ENCODE measurements at places on chromosomes 1 and 21. TPM values are rescaled to one million over a fixed set of nuclear protein-coding genes. Genes with fewer than 3 reads are reported as not detected.

MXRA8 gene
- 152 TPM for total RNA-seq

COL16A1 gene
- 89.4 TPM for total RNA-seq

S100A7 gene
- total RNA-seq, result not detected

CLEC20A gene
- total RNA-seq, result not detected

FMN2 gene
- total RNA-seq, result 4.8 TPM

SPRR2G gene
- not detected for total RNA-seq

PADI1 gene
- total RNA-seq, result 0.34 TPM

FNDC10 gene
- 3.5 TPM for total RNA-seq

NOTCH2 gene
- total RNA-seq, result 77.7 TPM

KIAA0040 gene
- 19.1 TPM for total RNA-seq

NUDC gene
- 66.3 TPM for total RNA-seq

DNA sequence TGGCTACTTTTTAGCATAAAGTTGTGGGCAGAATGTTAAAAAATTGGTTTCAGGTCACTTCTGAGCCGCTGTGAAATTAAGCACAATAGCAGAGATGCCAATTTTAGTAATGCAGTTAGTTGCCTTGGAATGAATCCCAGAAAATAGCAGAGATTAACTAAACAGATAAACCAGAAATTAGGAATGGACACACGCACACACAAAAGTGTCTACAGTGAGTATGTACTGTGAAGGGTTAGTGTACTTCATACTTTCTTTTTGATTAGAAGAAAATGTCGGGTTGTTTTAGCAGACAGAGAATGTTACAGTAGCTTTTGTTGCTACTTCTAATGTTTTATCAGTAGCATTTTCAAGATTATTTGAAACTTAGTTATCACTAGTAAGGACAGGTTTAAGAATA is 106.7 kb downstream of the LEPR start:
- no peaks in the 10 kb centered on the region for H3K36me3 ChIP-seq
- H3K4me1 ChIP-seq, result no peaks in the 10 kb centered on the region
- no peak overlapping the region for H3K4me3 ChIP-seq
- no peak overlapping the region for H3K27ac ChIP-seq
- no peaks in the 10 kb centered on the region for H3K27me3 ChIP-seq

DNA sequence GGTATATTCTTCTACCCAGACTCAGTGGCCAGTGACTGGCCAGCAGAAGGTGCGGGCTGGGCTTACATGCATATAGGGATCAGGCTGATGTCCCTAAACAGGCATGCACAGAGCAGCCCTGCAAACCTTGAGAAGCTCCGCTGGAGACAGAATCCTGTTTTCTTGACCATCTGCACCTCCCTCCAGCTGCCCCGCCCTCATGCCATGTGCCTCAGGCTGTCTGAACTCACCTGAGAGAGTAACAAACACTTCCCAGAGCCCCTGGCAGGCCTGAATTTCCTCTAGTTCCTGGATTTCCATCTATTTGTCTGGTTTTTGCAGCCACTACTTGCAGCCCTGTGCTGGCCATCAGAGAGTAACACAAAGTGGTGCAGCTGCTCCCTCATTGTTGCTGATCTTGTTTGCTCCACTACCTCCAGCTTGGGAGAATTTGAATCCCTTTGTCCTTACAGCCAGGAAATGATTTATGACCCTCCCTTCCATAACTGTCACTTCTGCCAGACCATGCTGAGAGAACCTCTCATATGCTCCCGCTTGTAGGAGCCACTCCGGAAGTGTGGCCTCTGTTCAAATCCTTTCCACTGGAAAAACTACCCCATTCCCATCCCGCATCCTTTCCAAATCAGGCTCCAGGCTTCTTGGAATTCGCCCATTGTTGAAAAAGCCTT is 113.6 kb downstream of the NMNAT2 start:
- no peaks in the 10 kb centered on the region for H3K4me1 ChIP-seq
- H3K27me3 ChIP-seq, result no peaks in the 10 kb centered on the region
- no peak overlapping the region for H3K4me3 ChIP-seq
- DNase-seq, result no peak

DNA sequence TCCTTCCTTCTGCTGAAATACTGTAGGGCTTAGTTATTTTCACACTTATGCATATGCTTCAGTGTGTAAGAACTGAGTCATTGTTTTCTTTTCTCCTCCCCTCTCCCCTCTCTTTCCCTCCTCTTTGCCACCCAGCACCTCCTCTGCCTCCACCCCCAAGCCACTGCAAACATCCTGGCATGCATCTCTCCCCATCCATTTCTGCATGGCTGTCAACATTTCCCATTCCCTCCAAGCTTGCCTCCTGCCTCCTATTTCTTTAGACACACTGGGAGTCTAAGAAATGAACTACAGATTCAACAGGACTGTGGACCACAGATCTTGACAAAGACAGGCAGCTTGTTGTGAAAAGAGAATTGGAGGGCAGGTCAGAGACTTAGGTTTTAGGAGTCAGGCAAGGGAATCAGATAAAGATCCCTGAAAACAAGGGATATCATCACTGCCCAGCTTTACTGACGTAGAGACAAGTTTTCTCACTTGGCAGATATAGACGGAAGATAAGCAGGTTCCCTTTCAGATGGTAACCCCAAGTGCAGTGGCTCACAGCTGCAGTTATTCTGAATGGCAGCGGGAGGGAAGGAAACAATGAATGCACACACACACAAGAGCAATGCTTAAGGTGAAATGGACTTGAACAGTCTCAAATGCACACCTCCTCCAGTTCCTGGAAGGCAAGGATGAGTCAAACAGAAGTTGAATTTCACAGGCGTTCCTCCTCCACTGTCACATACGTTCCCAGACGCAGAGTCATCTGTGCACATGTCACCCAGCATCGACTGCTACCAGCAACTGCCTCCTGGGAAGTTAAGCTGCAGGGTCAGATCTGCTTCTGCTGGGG is 56.1 kb downstream of the HIVEP3 start:
- H3K27me3 ChIP-seq, result no peaks in the 10 kb centered on the region
- H3K4me3 ChIP-seq, result no peak overlapping the region
- no peak for DNase-seq
- H3K4me1 ChIP-seq, result peaks cover 14% of the 10 kb centered on the region
- no peak overlapping the region for H3K27ac ChIP-seq
- no peaks in the 10 kb centered on the region for H3K36me3 ChIP-seq

GRCh38 chr1:50454911-50455310 is 31.7 kb upstream of the DMRTA2 start:
- H3K4me3 ChIP-seq, result no peak overlapping the region
- H3K4me1 ChIP-seq, result no peaks in the 10 kb centered on the region
- no peaks in the 10 kb centered on the region for H3K36me3 ChIP-seq

GRCh38 chr1:95655321-95656020 is 421.5 kb downstream of the RWDD3 start:
- H3K36me3 ChIP-seq, result no peaks in the 10 kb centered on the region
- no peaks in the 10 kb centered on the region for H3K4me1 ChIP-seq
- no peak overlapping the region for H3K27ac ChIP-seq

DNA sequence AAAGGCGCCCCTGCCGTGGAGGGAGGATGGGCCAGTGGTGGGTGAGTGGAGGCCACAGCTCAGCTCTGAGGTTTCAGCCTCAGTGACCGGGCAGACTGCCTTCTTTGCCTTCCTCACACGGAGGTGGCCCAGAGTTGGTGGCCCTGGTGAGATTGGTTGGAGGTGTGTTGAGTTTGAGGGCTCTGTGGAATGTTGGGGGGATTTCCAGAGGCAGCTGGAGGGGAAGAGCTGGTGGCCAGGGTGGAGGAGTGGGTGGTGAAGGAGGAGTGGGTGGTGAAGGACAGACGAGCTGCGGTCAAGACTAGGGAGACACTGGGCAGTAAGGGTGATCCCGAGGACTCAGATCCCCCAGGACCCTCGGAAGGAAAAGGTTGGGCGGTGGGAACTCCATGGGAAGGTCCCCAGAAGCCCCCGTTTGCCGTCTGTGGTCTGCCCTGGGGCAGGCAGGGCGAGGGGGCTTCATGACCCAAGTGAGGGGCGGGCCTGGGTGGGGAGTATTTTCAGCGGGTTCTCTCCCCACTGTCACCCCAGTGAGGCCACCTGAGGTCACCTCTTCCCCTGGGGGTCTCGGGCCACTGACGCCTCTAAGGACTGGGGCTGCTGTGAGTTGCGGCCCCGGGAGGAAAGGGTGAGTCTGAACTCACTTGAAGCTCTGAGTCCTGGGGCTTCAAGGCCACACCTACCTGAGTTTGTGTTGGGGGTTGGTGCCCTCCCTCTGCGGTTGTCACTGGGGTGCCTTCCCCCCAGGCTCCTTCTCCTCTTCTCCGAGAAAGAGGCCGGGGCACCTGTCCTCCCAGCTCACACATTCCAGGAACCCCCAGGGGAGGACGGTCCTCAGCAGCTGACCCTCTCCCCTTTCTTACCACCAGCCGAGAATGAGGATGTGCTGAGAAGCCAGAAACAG is 22.7 kb upstream of the PIK3CD start:
- no peak overlapping the region for H3K27ac ChIP-seq
- H3K4me3 ChIP-seq, result no peak overlapping the region
- no peaks in the 10 kb centered on the region for H3K4me1 ChIP-seq
- DNase-seq, result no peak

DNA sequence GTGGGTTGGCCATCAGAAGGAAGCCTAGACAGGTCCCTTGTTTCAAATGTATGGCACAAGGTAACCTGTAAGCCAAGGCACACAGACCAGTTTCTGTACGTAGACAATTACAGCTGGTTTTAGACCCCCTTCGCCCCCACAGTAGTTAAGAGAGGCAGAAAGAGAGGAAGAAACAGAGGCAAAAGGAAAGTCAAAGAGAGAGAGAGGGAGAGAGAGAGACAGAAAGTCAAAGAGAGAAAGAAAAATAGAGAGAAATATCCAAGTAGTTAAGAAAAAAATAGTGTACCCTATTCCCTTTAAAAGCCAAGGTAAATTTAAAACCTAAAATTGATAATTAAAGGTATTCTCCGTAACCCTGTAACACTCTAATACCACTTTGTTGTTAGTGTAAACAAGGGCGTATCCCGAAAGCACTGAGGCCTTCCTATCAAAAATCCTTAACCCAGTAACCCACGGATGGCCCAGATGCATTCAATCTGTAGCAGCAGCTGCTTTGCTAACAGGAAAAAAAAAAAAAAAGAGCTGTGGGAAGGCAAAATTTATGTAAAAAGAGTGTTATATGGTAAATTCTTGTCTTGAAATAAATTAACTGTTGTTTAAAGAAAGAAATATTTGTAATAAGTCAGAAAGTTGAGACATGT is 49.4 kb downstream of the ADCY10 start:
- H3K27me3 ChIP-seq, result no peaks in the 10 kb centered on the region
- H3K4me3 ChIP-seq, result no peak overlapping the region
- DNase-seq, result no peak
- no peak overlapping the region for H3K27ac ChIP-seq

- DNase-seq, result no peak
- H3K4me3 ChIP-seq, result no peak overlapping the region
- H3K4me1 ChIP-seq, result no peaks in the 10 kb centered on the region
- H3K27ac ChIP-seq, result no peak overlapping the region
These were observed 113.3 kb upstream of the PTGFR start for GRCh38 chr1:78377356-78377928.

GRCh38 chr1:119364640-119365039 is 3.9 kb upstream of the HAO2 start:
- no peak overlapping the region for H3K27ac ChIP-seq
- H3K27me3 ChIP-seq, result no peaks in the 10 kb centered on the region
- no peak for DNase-seq
- no peaks in the 10 kb centered on the region for H3K36me3 ChIP-seq

DNA sequence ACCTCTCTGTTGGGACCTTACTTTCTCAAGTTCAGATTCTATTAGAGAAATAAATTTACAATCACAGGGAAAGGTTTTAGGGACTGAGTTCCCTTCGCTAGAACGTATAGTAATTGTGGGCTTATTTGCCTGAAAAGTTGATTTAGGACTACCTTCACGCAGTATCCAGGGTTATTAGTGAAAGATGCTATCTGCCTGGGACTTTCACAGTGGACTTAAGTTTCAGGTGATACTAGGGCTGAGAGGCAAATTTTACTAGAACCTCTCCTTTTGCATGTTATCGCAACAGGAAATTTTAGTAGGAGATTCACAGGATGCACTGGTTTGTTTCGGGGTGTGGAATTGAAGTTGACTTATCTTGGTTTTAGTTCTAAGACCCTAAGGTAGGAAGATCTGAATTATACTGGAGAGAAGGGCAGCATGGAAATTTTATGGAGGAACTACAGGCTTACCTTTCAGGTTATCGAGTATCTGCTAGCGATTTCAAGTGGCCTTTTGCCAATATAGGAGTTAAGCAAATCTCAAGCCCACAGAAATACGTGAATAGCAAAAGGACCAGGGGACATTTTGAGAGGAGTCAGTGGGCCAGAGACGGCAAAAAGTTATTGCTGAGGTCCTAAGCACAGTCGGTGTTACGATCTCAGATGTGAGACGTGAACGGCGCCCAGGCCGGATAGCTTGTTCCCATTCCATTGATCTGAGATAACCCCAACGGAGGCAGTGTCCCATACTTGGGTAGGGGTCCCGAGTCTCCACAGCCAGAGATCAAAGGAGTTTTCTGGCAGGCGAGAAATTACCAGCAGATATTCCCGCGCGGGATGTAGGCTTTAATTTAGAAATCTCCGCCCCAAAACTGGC is 723 bp upstream of the GNAI3 start:
- peak; percentile 29 for DNase-seq
- H3K27me3 ChIP-seq, result no peaks in the 10 kb centered on the region
- H3K4me1 ChIP-seq, result no peaks in the 10 kb centered on the region
- H3K27ac ChIP-seq, result peak overlapping the region; percentile 96
- H3K36me3 ChIP-seq, result no peaks in the 10 kb centered on the region
- peak overlapping the region; percentile 76 for H3K4me3 ChIP-seq

GRCh38 chr1:174875306-174875705 is 124.4 kb upstream of the CACYBP start:
- H3K4me3 ChIP-seq, result no peak overlapping the region
- H3K27me3 ChIP-seq, result no peaks in the 10 kb centered on the region
- no peaks in the 10 kb centered on the region for H3K36me3 ChIP-seq

- DNase-seq, result no peak
- H3K27me3 ChIP-seq, result no peaks in the 10 kb centered on the region
- no peaks in the 10 kb centered on the region for H3K36me3 ChIP-seq
- no peak overlapping the region for H3K27ac ChIP-seq
- no peaks in the 10 kb centered on the region for H3K4me1 ChIP-seq
These were observed 100.2 kb upstream of the GNG4 start for GRCh38 chr1:235749755-235750300.

- no peaks in the 10 kb centered on the region for H3K27me3 ChIP-seq
- H3K4me1 ChIP-seq, result no peaks in the 10 kb centered on the region
- no peak overlapping the region for H3K4me3 ChIP-seq
- no peak overlapping the region for H3K27ac ChIP-seq
- DNase-seq, result no peak
These were observed 1994.3 kb downstream of the MRPL39 start for GRCh38 chr21:23613014-23613413.

- no peaks in the 10 kb centered on the region for H3K4me1 ChIP-seq
- no peaks in the 10 kb centered on the region for H3K27me3 ChIP-seq
- H3K27ac ChIP-seq, result no peak overlapping the region
These were observed 71.4 kb downstream of the MDM4 start for GRCh38 chr1:204587621-204588020.

Measured in prostate gland (tissue), 2 donors.